Stimulated activated naive CD8-positive, alpha-beta T cell treated with anti-CD3 and anti-CD28 coated beads, Interleukin-15, Interleukin-2, amounts not matched to agents 100 U/mL and 50 U/mL, for 24 hours (primary cell): ENCODE measurements at places on chromosomes 3 and 15.

DNA sequence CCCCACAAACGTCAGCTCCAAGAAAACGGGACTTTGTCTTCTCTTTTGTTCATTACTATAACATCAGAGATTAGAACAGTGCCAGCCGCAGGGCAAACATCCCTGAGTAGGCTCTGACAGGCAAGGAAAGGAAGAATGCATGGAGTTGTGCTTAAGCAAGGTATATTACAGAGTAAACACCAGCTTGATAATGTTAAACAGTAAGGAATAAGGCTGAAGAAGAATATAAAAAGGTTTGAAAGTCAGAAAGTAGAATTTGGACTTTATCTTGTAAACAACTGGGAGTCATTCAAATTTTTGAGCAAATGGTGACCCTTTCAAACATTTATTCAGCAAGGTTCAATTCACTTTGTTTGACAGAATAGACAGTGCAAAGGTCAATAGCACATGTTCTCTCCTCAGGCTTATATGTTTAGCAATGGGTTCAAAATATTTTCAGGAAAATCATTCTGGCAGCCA, 11.0 kb downstream of the GABPB1 start:
- no peak for DNase-seq

DNA sequence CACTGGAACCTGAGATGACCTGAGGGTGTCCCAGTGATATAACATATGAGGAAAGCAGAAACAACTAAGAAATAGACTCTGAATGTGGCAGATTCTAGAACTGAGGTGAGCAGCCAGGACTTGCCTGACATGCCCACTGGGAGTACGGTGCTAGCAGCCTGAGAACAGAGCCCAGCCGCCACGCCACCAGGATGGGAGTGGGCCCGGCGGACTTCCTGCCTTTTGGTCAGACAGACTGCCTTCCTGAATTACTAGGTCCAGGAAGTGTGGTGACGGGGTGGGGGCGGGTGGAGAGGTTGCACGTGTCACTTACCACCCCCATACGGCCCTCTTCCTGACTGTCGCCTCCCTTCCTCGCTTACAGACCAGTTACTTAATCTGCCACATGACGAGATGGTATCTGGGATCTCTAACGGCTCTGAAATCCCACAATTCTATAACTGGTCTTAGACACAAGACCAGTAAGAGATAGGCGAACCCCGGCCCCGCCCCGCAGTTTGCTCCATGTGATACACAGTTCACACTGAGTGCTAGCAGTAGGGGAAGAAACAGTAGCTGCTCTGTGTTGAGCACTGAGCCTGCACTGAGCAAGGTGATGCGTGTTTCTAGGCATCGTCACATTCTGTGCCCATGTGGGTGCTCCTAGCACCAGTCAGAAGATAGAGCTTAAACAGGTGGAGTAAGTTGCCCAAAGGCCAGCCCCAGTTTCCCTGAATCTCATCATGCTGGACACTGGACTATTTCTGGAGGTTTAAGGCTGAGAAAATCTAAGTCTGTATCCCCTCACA, 95.7 kb downstream of the CPN2 start:
- DNase-seq: peak; percentile 52

- no peak for DNase-seq
Observed at GRCh38 chr3:100230710-100231109, 30.1 kb upstream of the TBC1D23 start.

DNA sequence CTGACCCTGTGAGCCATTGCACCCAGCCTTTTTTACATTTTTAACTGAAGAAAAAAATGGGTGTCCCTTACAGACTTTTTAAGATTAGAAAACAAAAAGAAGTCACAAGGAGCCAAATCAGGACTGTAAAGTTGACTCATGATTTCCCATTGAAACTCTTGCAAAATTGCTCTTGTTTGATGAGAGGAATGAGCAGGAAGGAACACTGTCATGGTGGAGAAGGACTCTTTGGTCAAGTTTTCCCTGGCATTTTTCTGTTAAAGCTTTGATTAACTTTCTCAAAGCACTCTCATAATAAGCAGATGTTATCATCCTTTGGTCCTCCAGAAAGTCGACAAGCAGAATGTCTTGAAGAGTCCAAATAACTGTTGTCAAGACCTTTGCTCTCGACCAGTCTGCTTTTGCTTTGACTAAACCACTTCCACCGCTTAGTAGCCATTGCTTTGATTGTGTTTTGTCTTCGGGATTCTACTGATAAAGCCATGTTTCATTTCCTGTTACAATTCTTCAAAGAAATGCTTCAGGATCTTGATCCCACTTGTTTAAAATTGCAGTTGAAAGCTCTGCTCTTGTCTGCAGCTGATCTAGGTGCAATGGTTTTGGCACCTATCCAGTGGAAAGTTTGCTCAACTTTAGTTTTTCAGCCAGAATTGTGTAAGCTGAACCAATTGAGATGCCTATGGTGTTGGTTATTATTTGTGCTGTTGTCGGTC, 369.4 kb downstream of the MAGI1 start:
- DNase-seq: no peak

- no peak for DNase-seq
Observed at GRCh38 chr15:96323319-96324145, 7.0 kb upstream of the NR2F2 start.
